ENCODE measurements at places on chromosomes 4 and X.

GRCh38 chr4:125042041-125042440 lies 272.7 kb upstream of the FAT4 start:
- DNase-seq, result no peak

- DNase-seq, result no peak
Observed at GRCh38 chrX:341541-342101, 23.0 kb upstream of the GTPBP6 start.

DNA sequence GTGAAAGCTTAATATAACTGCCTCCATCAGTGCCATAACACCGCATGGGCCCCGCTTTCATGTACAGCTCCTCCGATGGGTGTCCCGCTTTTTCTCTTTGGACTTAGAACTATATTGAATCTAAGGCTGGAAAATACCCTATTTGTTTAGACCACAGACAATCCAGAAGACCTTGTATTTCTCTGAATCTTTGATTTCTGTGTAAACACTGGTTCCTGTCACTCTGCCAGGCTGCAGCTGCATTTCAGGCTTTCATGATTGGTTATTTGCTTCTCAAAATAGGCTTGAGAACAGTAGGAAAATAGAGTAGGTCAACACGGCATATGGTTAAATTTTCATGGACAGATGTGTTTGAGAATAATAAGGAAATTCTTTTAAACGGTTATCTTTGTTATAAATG lies 80.0 kb downstream of the NWD2 start:
- DNase-seq, result no peak

- DNase-seq, result peak; percentile 17
Observed at GRCh38 chrX:10111364-10112148, 45.2 kb upstream of the CLCN4 start.

DNA sequence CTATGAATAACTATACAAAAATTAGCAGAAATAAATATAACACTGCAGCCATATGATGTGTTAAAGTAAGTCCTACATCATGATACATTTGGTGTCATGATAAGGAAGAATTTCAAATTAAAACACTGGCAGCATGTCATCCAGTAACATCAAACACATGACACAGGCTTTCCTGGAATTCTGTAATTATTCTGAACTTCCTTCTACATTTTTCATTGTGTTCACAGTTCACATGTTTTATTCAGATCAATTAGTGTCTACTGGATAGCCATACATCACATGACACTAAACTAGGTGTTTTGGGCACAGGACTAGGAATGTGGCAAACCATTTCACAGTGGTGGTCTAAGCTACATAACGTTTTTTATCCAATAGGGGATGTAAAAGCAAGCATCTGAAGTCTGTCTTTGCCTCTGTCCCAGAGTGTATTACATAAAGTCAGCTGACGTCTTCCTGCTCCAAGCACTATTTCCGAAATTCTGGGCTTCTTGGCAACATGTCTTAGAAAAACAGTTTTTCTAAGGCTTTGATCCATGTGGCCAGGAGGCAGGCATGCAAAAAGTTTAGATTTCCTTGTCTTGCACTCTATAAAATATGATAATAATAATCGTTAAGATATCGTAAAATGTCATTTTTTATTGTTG lies 707.9 kb downstream of the CENPC start:
- DNase-seq, result no peak

DNA sequence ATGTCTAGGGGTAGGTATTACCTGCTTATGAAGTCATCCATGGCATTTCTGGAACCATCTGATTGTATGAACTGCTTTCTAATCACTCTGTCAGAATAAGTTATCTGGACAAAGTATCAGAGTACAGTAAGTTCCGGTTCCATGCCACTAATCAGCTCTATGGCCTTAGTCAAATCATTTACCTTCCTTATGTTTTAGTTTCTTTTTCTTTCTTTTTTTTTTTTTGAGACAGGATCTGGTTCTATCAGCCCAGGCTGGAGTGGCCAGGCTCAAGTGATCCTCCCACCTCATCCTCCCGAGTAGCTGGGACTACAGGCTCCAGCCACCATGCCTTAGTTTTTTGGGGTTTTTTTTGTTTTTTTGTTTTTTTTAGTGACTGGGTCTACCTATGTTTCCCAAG lies 11.5 kb downstream of the XIAP start:
- DNase-seq, result no peak

GRCh38 chr4:136392576-136392975 lies 1139.7 kb downstream of the PCDH18 start:
- no peak for DNase-seq

DNA sequence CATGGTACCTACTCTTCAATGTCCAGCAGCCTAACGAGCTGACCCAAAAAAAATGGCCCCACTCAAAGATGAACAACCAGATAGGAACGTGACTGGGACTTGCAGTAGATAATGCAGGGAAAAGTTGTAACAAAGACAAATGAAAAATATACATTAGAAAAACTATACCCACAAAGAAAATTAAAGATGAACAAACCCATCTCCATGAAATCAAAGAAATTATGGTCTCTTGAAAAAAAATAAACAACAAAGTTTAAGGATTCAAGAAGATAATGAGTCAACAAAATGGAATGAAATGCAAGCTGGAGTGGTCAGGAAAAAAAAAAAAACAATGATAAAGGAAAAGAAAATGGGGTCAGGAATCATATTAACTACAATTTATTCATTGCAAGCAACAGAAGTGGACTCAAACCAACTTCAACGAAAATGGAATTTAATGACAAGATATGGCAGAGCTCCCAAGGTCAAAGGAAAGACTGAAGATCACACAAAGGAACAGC lies 309.8 kb upstream of the GALNT7 start:
- no peak for DNase-seq

DNA sequence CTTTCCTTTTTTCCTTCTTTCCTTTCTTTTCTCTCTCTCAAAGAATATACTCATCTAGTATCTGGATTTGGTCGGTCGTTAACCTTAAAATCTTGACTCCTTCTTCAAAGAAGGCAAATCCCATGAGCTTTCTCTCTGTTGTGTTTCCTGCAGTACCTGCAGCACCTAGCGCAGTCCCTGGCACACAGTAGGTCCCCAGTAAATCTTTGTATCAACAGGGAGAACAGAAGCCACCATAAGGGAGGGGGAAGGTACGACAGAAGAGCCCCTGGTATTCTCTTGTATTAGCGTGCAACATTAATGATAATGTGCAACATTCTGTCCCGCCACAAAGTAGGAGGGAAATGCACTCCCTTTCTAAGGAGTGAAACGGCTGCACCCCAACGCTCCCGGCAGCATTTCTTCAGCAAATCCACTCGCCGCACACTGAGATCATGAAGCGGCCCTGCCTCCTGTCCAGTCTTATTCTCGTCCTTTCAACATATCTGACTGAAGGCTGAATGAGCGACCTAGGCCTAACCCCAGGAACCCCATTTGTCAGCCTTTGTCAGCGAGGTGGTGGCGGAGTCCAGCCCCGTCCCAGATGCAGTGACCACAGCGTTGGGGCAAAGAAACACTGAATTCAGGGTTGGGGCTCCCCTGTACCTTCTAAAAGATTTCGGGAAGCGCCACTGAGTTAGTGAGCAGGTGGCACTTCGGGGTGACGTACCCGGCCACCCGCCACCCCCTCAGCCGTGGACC lies 133.7 kb downstream of the AMELX start:
- no peak for DNase-seq

- DNase-seq, result no peak
Observed at GRCh38 chr4:73711989-73712388, 28.4 kb upstream of the CXCL8 start.

DNA sequence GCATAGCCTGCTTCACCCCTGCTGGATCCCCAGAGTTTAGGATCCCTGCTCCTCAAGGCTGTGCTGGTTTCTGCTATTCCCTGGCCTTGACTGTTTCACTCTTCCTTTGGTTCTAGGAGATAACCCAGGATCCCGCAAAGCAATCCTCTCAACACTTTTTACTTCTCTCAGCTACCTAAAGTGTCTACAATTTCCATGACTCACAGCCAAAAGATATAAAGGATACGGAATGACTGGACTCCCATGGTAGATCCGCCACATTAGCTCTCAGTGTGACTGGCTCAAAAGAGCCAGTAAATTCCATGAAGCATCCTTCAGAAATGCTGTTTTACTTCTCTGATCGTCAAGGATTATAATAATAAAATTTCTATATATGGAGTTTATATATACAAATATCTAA lies 66.3 kb upstream of the TMEM164 start:
- no peak for DNase-seq

GRCh38 chrX:70129816-70130215 lies 3.4 kb upstream of the IGBP1 start:
- DNase-seq, result no peak

DNA sequence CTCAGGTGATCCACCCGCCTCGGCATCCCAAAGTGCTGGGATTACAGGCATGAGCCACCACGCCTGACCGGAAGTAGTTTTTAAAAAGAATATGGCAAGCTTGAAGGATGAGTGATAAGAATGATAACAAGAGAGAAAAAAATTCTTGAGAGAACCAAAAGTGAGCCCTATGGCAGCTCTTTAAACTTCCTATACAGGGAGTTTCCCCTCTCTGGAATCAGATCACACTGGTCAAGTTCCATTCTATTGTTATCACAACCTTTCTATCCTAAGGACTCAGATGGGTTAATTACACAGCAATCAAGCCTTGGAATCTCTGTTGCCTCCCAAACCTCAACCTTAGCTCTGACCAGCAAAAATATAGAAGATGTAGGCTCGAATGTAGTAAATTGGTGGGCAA lies 33.8 kb upstream of the ZNF518B start:
- DNase-seq, result no peak

DNA sequence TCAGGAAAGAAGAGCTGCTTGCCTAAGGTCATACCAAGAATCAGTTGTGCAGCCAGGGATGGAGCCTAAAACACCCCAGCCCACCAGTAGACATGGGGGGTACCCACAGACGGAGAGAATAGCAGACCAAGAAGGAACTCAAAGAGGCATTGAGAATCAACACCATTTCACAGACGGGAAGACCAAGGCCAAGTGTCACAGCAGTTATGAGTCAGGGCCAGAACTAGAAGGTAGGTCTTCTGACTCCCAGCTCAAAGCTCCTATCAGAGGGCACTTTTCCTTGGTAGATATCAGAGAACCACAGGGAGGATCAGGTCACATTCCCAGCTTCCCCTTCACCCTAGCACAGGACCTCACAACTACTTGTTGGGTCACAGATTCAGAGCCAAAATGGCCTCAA lies 14.5 kb downstream of the OTUD5 start:
- DNase-seq, result no peak

DNA sequence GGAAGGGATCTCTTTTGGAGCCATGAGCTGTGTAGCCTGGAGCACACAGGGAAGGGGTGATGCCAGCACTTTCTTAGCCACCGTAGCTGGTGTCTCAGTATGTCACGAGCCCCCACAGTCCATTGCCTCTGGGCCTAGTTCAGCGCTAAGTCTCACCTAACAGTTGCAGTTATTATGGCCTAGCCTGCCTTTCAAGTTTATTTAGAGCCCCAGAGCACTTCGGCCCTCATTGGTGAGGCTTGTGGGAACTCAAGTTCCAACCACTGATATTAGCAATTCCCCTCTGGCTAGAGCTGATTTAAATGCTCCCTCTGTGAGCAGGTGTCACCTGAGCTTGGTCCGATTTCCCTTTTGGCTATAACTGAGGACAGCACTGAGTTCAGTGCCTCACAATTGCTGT lies 388.4 kb upstream of the MAOA start:
- DNase-seq, result no peak

DNA sequence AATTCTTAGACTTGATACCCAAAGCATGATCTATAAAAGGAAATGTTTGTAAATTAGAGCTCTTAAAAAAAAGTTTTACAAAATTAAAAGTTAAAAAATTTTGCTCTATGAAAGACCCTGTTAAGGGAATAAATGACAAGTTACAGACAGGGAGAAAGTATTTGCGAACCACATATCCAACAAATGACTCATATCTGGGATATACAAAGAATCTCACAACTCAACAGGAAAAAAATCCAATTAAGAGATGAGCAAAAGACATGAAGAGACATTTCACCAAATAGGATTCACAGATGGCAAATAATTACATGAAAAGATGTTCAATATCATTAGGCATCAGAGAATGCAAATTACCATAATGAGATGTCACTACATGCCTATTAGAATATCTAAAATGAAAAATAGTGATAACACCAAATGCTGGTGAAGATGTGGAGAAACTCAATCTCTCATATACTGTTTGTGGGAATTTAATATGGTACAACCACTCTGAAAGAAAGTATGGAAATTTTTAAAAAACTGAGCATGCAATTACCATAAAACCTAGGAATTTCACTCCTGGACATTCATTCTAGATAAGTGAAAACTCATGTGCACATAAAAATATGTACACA lies 100.8 kb upstream of the EOLA2 start:
- no peak for DNase-seq

GRCh38 chr4:38177641-38178391 lies 217.6 kb downstream of the PTTG2 start:
- DNase-seq, result peak; percentile 22

- DNase-seq, result no peak
Observed at GRCh38 chr4:126386512-126386911, 1071.8 kb downstream of the FAT4 start.

DNA sequence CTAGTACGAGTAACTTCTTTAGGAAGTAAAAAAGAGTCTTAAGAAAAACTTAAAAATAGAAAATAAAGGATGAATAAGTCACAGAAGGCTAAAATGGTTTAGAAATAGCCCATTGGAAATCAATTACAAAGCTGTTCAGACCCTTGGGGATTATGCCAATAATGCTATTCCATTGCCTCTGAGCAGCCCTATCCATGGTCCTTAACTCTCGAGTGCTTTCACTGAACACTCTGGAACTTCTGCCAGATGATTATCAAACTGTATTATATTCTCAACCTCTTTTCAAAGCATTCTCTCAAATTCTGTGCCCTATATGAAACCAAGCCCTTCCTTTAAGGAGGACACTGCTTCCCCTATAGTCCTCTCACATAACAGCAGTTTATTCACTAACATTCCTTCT lies 17.0 kb downstream of the SLC9B1 start:
- DNase-seq, result no peak

DNA sequence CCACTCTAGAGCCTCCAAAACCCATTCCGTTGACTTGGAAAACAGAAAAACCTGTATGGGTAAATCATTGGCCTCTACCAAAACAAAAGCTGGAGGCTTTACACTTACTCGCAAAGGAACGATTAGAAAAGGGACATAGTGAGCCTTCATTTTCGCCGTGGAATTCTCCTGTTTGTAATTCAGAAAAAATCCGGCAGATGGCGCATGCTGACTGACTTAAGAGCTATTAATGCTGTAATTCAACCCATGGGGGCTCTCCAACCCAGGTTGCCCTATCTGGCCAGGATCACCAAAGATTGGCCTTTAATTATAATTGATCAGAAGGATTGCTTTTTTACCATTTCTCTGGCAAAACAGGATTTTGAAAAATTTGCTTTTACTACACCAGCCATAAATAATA lies 60.8 kb downstream of the ZNF732 start:
- peak; percentile 10 for DNase-seq

- no peak for DNase-seq
Observed at GRCh38 chr4:112973750-112974251, 75.7 kb upstream of the ANK2 start.

- no peak for DNase-seq
Observed at GRCh38 chrX:9927698-9928482, 39.3 kb upstream of the CLDN34 start.

DNA sequence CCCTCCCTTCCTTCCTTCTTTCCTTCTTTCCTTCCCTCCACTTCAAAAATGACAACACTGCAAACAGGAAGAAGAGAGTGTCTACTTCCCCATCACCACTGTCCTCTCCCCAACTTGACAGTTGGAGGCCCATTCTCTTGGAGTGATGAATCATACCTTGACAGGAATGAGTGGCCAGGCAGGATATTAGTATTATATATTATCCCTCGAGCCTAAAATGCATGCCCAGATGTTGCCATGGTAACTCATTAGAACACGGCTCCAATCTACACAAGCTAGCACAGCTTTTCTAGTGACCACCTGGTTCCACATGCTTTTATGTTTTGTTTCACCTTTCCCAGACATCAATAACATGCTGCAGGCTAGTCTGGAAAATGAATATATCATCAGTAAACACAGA lies 71.3 kb upstream of the LHFPL1 start:
- no peak for DNase-seq

Measured in activated CD8-positive, alpha-beta memory T cell treated with anti-CD3 and anti-CD28 coated beads for 1 hour (primary cell).